ENCODE measurements at places on chromosomes 11 and 22.

- no peaks in the 10 kb centered on the region for H3K36me3 ChIP-seq
- H3K27ac ChIP-seq = no peak overlapping the region
- no peak for DNase-seq
- no peaks in the 10 kb centered on the region for H3K4me1 ChIP-seq
- H3K27me3 ChIP-seq = no peaks in the 10 kb centered on the region
These were observed 34.7 kb downstream of the CHRDL2 start for GRCh38 chr11:74696500-74696899.

DNA sequence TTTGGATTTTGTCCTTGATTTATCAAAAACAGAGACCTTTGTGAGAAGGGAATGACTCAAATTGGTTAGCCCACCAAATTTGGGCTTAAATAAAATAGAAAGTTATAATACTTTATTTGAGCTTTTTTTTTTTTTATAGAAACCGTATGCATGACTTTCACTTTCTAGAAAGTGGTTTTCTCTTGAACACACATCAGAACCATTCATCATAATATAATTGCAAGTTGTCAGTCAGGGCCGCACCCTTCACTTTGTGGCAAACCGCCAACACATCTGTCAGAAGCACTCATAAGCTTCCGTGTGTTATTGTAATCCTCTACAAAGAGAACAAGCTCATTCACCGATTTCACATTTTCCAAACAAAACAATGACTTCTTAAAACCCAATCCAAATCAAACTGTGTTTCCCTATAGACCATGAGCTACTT lies 76.1 kb downstream of the SOX6 start:
- DNase-seq = no peak
- H3K27me3 ChIP-seq = no peaks in the 10 kb centered on the region
- no peaks in the 10 kb centered on the region for H3K36me3 ChIP-seq
- no peak overlapping the region for H3K27ac ChIP-seq

- H3K4me1 ChIP-seq = peaks cover 12% of the 10 kb centered on the region
- H3K4me3 ChIP-seq = no peak overlapping the region
- H3K27ac ChIP-seq = no peak overlapping the region
- H3K27me3 ChIP-seq = no peaks in the 10 kb centered on the region
- DNase-seq = peak; percentile 61
- H3K36me3 ChIP-seq = peaks cover 8% of the 10 kb centered on the region
These were observed 4.4 kb upstream of the FOXRED2 start for GRCh38 chr22:36510966-36511881.

DNA sequence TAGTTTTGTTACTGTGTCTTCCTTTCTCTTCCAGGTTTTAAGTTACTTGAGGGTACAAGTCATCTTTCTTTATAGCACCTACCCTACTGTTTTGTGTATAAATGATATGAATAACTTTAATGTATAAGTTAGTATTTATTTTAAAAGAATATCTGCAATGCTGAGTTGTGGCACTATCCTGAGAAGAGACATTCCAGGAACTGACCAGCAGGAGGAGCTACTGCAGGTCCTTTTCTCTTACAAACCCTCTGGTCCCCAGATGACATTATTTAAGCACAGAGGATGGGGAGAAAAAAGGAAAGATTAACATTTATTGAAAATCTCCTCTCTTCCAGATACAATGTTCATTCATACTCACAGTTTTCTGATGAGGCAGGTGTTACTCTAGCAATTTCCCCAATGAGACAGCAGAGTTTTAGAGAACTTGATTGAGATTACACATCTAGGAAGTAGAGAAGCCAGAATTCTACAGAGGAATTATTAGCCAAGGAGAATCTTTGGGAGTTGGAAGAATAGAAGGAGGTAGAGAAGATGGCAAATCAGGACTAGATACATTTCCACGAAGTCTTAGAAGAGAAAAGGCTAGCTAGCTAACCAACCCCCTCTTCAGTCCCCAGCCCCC lies 541.2 kb upstream of the API5 start:
- H3K4me3 ChIP-seq = no peak overlapping the region

DNA sequence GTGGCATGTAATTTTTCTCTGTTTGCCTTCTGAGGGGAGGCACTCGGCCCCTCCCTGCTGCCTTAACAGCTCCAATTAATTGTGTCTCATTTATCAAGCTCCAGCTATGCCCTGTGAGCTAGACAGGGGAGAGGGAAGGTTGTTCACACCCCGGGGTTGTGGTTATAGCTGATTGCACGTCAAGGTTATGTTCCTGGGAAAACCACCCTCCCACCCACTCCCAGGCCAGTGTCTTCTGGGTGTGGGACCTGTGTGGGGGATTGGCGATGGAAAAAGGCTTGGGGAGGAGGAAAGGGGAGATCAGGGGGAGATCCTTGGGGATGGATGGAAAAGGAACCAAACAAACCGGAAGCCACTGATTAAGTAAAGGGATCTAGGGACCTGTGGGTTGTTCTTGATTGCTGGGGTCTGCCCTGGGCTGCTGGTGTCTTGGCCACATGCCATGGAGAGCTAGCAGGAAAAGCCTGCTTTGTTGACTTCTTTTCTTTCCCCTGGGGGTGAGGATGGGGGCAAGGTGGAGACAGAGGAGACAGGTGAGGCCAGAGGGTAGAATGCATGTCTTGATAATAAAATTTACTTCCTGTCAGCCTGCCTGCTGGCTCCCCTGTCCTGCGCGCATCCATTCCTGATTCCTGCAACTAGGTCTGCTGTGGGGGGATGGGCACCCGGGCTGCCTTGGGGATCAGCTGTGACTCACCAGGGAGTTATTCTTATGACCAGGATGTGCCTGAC lies 13.5 kb upstream of the SORL1-AS1 start:
- H3K27me3 ChIP-seq = no peaks in the 10 kb centered on the region
- DNase-seq = peak; percentile 42
- H3K4me3 ChIP-seq = no peak overlapping the region
- peak overlapping the region; percentile 0 for H3K27ac ChIP-seq

DNA sequence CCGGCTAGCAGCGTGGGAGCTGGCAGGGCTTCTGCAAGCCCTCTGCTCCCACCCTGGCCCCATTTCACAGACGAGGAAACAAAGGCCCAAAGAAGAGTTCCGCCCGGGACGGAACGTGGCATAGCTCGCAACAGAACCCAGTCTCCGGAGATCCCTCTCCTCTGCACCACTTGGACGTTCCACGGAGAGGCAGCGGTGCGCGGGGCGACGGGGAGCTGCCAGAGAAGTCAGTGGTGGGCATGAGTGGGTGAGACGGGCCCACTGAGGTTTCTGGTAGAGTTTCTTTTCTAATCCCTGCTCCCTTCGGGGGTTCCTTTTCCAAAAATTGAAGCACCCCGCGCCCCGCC lies 554 bp upstream of the NECTIN1 start:
- peaks cover 30% of the 10 kb centered on the region for H3K27me3 ChIP-seq
- peak overlapping the region; percentile 70 for H3K4me3 ChIP-seq
- no peak for DNase-seq
- no peak overlapping the region for H3K27ac ChIP-seq
- H3K36me3 ChIP-seq = no peaks in the 10 kb centered on the region

DNA sequence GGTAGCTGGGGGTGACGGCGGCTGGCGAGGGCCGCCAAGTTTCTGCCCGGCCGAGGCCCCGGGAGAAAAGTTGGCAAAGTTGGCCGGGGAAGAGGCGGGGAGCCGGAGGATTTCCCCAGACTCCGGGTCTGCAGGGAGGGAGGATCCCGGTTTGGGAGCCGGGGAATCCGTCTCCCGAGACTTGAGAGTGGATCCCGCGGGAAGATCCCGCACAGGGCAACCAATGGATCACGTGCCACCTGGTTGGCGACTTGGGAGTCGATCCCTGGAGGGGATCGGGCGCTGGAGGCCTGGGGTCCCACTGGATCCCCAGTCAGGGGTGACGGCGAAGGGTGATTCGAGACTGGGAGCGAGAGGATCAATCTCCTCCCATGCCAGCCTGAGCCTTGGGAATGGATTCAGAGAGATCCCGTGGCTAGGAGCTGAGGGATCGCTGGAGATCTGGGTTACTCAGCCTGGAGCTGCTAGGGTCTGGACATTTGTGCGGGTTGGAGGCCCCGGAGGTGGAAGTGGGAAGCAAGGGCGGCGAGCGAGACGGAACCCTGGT lies 394 bp downstream of the KIAA1671 start:
- peaks cover 57% of the 10 kb centered on the region for H3K27me3 ChIP-seq
- H3K4me1 ChIP-seq = peaks cover 13% of the 10 kb centered on the region
- no peak overlapping the region for H3K27ac ChIP-seq

DNA sequence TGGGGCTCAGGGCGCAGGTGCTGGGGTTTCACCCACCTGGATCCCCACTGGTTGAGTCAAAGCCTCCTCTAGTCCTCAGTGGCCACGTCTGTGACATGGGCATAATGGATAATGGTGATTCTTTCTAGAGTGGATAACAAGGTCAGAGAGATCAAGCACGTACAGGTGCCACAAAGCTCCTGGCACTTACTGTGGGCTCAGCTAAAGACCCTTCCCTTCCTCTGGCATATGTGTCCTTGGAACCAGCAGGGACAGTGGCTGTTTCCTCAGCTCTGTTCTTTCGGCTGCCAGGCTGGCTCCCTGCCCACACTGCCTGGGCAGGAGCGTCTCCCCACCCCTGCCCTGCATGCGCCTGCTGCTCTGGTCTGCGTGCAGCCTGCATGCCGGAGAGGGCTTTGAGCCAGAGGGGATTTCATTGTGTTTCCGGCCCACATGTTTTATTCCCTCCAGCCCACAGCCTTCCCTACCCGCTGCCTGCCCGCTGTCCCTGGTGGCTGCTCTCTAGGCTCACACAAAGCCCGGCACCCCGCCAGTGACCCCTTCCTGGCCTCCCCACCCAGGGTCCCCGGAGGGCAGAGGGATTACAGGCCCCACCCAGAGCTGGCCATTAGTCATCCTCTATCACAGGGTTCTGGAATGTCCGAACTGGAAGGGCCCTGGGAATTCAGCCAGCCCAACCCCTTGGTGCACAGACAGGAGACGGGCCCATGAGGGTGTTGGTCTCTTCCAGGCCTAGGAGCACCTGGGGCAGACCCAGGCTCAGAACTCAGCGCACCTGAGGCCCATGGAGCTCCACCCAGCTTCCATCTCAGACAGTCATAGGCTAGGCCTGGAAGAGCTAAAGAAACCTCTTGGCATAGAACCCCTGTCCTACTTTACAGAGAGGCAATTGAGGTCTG lies 55.3 kb upstream of the GCAT start:
- H3K36me3 ChIP-seq = no peaks in the 10 kb centered on the region
- no peak overlapping the region for H3K27ac ChIP-seq
- no peak overlapping the region for H3K4me3 ChIP-seq
- no peak for DNase-seq
- no peaks in the 10 kb centered on the region for H3K27me3 ChIP-seq

DNA sequence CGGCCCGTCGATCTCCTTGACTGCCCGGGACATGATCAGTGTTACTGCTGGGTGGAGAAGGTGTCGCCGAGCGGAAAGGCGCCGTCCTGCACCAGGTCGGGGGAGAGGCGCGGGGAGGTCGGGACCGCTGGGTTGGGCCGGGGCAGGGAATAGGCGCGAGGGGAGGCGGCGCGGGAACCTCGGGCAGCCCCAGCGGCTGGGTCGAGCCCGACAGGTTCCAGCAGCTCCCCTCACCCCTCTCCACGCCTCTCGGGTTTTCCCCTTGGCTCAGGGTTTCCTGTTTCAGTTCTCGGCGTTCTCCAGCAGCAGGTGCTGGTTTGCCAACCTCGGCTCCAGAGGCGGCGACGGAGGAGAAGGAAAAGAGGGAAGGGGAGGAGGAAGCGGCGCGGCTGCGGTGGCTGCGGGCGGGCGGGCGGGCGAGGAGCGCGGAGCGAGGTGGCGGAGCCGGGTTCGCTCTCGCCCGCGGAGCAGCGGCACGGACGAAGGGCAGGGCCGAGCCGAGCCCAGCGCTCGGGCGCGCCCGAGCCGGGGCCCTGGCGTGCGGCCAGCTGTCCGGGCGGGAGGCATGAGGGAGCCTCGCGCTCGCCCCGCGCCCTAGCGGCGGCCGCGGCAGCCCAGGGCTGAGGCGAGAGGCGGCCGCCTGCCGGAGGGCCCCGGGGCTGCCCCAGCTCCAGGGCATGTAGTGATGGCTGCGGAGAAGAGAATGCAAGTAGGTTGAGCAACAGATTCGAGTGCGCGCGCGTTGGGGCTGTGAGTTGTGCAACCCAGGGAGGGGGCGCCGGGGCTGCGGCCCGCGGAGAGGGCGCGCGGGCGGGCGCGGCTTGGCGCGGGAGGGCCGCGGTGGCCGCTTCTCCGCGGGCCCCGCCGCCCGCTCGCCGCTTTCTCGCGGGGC lies at the start of gene ZC3H12C:
ZC3H12C (plus strand) TSS at position 878 of the 892 bp plus-strand sequence. CDS start 20 bp downstream, outside the sequence.
- H3K36me3 ChIP-seq = no peaks in the 10 kb centered on the region
- peak; percentile 70 for DNase-seq
- H3K27me3 ChIP-seq = peaks cover 44% of the 10 kb centered on the region
- peak within 1 kb of the TSS; percentile 47 for H3K4me3 ChIP-seq

DNA sequence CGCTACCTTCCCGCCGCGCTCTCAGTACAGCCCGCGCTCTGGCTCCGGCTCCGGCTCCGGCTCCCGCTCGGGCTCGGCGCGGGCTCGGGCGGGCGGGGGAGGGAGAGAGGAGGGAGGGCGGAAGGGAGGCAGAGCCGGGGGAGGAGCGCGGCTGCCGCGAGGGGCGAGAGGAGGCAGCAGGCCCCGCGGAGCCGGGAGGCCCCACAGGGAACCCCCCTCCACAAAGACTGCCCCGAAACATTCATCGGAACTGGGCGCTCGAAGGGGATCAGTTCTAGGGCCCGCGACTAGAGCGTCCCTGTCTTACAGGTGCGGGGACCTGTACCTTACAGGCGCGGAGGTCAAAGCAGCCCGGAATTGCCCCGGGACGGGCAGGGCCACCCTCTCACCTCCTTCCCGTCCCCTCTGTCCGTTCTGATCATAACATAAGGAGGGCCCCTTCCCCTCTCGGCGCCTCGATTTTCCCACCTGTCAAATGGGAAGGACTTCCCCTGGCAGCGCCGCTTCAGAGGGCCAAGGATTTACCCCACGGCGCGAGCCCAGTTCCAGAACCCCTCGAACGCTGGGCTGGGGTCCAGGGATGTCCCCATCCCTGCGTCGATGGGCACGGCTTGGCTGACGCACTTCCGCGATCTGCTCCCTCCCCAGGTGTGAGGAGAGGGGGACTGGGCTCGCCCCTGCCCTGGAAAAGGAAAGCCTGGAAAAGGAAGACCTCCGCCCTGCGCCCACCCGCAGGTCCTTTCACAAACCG lies at the start of gene SHISA8:
SHISA8 (minus strand) TSS at position 40 of the 751 bp plus-strand sequence. CDS start 407 bp downstream, outside the sequence.
- peak within 1 kb of the TSS; percentile 64 for H3K4me3 ChIP-seq
- H3K4me1 ChIP-seq = peaks cover 79% of the 10 kb centered on the region
- no peaks in the 10 kb centered on the region for H3K27me3 ChIP-seq

GRCh38 chr11:96658436-96658835 lies 268.6 kb downstream of the JRKL start:
- no peaks in the 10 kb centered on the region for H3K36me3 ChIP-seq
- H3K27me3 ChIP-seq = no peaks in the 10 kb centered on the region
- H3K4me3 ChIP-seq = no peak overlapping the region
- H3K4me1 ChIP-seq = no peaks in the 10 kb centered on the region
- no peak overlapping the region for H3K27ac ChIP-seq
- no peak for DNase-seq

Measured in B cell (primary cell).